ENCODE measurements at places on chromosomes 7 and 10.

DNA sequence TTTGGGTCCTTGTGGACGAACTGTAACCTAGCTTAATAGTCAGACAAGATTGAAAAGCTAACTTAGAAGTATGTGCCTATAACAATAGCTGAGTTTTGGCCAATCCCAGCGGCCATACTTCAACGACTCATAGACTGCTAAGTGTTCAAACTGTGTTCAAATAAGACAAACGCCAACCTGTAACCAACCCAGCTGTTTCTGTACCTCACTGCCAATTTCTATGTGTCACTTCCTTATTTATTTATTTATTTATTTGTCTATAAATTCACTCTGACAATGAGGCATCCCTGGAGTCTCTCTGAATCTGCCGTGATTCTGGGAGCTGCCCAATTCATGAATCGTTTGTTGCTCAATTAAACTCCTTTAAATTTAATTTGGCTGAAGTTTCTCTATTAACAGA lies 21.7 kb downstream of the ST8SIA6 start:
- no peak for DNase-seq

DNA sequence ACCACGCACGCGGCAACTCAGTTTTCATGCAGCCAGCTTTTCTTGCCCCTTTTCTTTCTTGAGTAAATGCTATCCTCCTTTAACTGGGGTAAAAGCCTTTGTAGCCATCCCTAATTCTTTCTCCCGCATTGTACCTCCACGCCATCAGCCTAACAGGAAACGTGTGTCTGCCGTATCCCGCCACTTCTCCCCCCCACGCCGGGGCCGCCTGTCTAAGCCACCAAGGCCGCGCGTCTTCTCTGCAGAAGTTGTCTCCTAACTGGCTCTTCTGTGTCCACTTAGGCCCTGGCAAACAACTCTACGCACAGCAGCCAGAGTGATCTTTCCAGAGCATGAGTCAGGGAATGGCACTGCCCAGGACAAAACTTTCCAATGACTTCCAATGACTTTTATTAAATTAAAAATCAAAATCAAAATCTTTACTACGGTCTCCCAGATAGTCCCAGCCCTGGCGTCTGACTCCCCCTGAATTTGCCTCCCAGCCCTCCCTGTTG lies 74.6 kb downstream of the XRCC2 start:
- DNase-seq = no peak

GRCh38 chr10:14259696-14260566 lies 70.8 kb downstream of the FRMD4A start:
- DNase-seq = no peak

GRCh38 chr7:155002411-155003091 lies 373 bp downstream of the PAXIP1 start:
- peak; percentile 36 for DNase-seq

GRCh38 chr10:29022513-29022912 lies 266.4 kb upstream of the LYZL1 start:
- DNase-seq = no peak

DNA sequence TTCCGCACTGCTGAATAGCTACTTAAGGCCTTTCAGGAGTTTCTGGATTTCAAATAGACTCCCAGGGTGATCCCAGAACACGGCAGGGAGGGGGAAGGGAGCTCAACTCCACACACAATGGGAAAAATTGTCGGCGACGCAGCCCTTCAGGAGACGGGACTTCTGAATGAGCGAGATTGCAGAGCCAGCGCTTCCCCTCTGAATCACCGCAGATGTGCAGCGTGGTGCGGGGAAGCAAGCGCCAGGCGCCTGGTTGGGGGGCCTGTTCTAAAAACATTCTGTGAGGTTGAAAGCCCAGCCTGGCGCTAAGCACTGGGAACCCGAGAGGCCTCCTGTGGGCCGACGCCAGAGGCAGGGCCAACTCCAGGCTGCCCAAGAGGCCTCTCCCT lies 163.3 kb downstream of the MAD1L1 start:
- no peak for DNase-seq

- no peak for DNase-seq
Measured at GRCh38 chr7:22435105-22435504, 64.9 kb downstream of the STEAP1B start.

GRCh38 chr7:116679500-116679899 lies 7.5 kb downstream of the MET start:
- DNase-seq = no peak

DNA sequence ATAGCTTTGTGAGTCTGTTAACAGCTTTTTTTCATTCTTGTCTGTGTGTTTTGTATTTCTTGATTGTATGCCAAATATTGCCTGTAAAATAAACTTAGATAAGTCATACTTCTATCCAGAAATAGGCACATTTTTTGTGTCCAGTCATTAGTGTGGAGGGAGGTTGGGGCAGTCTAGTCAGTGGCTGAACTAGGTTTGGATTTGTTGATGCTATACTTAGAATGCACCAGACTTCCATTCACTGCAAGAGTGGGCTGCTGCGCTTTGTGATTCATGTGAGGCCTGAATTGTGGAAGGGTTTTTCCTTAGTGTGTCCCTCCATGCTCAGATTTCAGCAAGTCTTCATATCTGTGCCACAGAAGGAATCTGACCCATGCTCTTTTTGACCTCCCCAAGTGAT lies 50.0 kb downstream of the TRUB1 start:
- DNase-seq = no peak

DNA sequence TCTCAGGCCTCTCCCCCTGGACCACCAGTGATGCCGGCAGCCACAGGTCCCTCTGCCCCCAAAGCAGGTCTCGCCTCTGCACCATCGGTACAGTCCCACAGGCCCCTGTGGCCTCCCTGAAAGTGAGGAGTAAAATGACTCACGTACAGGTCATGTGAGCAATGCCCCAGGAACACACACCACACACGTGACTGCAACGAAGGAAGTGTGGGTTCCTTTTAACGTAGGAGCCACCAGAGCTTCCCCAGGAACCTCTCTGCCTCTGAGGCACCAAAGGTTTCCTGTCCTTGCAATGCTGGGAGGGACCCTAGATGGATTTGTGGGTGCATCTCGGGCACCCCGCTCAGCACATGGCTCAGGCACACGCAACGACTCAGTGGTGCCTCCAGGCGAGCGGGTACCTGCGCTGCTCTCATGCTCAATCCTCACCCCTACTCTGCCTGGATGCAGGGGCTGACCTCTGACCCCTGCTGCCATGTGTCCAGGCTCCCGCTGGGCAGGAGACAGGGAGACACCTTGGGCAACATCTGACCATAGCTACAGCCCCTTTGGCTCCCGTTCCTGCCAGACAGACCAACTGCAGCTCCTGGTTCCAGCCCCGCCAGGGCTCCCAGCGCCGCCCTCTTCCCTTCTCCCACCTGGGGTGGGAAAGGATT lies 120.7 kb downstream of the PRKAG2 start:
- no peak for DNase-seq

- no peak for DNase-seq
Measured at GRCh38 chr7:25739143-25739542, 412.9 kb upstream of the NFE2L3 start.
